ENCODE measurements at places on chromosomes 11 and 22. TPM values are rescaled to one million over a fixed set of nuclear protein-coding genes. Genes with fewer than 3 reads are reported as not detected.

GRCh38 chr22:30004694-30005093 is 75.6 kb upstream of the HORMAD2 start:
- no peak for DNase-seq

GRCh38 chr11:38159038-38159437 is 1561.0 kb upstream of the RAG2 start:
- no peak for DNase-seq

DNA sequence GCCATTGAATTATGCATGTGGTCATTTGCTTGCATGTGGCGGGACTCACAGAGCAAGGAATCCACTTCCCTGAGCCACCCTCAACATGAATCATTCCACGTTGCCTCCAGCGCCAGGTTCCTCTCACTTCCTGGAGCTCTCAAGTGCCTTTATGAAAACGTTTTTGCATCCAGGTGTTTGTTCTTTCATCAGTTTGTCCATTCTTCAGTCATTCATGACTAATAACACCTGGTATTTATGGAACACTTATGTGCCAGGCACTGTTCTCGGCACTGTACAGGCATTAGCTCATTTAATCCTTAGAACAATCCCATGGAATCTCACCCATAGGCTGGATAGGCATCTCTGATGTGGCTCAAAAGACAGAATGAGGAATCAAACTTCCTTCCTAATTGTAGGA is 256.1 kb upstream of the SYN3 start:
- no peak for DNase-seq

DNA sequence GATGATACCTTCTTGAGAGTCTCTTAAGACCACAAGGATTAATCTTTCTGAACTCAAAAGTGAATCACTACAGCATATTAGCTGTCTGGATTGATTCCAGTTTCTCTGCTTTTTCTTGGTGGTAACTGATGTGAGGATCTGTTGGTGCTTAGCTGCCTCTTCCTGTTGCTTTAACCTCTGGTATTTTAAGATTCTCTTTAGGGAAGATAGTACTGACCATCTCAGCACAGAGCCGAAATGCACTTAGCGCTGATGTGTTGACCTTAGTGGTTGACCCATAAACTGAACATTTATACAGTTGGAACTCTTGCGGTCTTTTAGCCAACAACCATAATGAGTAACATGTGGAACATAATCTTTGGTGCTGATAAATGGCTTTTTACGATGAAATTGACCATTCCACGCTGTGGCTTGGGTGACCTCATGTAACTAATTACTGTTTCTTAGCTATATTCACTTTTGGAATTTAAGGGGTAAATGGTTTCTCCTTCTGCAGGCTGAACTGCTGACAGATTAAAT is 33.7 kb downstream of the APLP2 start:
- no peak for DNase-seq

DNA sequence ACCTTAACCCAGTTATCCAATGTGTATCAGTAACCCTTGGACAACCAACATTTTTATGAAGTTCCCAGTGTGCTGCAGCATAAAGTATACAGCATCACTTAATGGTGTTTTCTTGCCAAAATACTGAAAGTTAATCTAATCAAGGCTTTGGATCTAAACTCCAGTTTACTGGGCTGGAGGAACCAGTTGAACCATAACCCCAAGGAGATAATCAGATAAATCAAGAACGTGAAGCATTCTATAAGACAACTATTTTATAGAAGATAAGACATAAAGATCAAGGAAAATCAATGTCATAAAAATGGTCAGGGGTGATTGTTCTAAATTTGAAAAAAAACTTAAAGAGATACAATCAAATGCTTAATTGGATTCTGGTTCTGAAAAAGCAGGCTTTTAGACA is 2.3 kb upstream of the OSBP start:
- DNase-seq = no peak

- no peak for DNase-seq
Observed at GRCh38 chr22:43000441-43001175, 14.3 kb downstream of the PACSIN2 start.

DNA sequence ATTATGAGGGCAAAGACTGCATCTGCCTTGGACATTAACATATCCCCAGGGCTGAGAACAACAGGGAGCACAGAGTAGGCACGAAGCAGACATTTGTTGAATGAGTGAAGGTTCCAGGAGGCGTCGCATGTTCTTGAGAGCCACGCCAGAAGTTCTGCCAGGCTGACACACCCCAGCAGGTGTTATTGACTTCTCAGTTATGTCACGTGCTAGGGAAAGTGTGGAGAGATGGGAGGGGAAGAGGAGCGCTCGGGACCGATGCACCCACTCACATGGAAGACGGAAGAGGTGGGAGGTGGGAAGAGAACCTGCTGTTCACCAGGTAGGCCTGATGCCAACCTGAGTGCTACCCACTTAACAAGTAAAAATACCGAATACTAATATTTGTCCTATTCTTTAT is 232.8 kb downstream of the LARGE1 start:
- no peak for DNase-seq

GRCh38 chr22:10961043-10961860 is 4566.7 kb upstream of the OR11H1 start:
- peak; percentile 56 for DNase-seq

The SLC43A1 gene
- 22.6 TPM for total RNA-seq

The KCNE3 gene
- total RNA-seq = 27.5 TPM

The MAJIN gene
- total RNA-seq = not detected

All from mucosa of descending colon (tissue), 3 donors.